ENCODE measurements at places on chromosomes 4 and X. TPM values are rescaled to one million over a fixed set of nuclear protein-coding genes. Genes with fewer than 3 reads are reported as not detected.

GRCh38 chr4:15420642-15421041 is 7.2 kb upstream of the C1QTNF7 start:
- DNase-seq: no peak

DNA sequence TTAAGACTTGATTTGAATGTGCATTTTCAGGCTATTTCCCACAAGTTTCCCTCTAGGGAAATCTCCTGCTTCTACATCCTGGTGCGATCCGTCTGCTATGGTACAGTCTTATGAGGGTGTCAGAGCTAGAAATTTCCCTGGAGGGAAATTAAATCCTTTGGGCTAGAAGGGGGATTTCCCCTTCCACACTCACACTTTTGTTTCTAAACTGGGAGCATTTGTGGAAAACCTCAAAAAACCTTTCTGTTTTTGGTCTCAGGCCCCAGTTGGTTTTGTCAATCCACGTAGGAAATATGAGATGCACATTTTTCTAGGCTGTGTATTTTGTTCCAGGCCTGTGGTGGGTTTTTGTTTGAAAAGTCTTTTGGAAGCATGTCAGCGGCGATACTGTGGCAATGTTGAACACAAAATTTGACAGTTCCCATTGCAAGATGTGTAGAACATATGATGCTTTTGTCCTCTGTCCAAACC is 17.8 kb downstream of the HMGB3 start:
- peak; percentile 21 for DNase-seq

DNA sequence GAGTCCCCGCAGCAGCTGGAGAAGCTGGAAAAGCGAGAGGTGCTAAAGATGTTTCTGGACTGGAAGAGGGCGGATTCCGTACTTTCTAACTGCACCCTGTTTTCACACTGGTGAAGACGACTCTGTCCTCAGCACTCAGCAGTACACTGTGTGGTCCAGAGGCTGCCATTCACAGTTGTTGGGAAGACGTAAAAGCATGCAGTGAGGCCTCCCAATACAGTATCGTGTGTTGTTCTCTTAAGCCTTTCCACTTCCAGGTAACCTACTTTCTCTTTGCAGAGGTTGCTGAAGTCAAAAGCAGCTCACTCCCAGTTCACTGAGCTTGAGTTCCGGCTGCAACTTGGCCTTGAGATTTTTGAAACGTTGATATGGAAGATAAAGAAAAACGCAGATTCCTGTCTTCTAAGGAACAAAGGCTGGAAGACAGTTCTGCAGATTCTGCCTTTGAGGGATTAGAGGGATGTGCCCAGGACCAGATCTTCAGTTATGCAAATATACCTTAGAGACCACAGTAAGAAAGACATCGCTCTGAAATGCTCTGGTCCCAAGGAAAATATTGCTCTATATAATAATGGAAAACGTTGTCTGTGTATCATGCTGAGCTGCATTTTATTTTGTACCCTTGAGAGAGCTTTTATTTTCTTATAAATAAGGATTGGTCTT is 540.9 kb downstream of the TRIML1 start:
- DNase-seq: no peak

DNA sequence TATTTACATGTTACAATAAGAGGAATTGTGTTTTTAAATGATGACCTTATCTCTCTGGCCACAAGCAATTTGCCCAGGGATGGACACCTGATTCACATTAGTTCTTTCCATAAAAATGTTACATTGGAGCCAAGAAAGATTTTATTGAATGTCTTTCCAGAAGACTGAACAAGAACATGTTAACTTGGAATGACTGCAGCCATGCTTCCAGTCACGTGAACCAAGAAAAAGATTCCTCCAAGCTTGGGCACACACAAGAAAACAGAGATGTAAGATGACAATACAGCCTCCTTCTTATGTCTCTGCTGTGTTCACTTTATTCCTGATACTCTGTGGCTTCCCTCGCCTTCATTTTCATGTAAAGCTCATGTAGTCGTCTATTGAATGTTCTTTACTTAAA is 737.6 kb downstream of the TRIML1 start:
- no peak for DNase-seq

GRCh38 chrX:136047016-136047642 is 61.9 kb downstream of the SLC9A6 start:
- DNase-seq: no peak

SSX4 gene
- polyA plus RNA-seq: not detected

All from right lung (tissue), 10 donors.